ENCODE measurements at places on chromosomes 16 and 17.

- DNase-seq: no peak
These were observed 382.0 kb downstream of the GRIN2A start for GRCh38 chr16:9800186-9800738.

DNA sequence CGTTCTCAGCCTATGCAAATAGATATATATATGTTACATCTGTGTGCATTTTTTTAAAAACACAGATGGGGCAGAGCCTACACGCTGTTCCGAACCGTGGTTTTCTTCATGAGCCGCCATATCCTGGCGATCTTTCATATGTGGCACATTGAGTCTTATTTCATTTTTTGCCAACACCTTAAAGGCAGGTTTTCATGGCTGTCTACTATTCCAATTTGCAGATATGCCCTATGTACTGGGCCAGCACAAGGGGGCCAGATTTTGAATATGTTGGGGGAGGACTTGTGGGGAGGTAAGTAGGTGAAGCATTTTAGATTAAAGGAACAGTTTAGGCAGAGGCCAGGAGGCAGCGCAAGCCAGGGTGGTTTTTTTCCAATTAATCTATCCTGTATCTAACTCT, 16.0 kb downstream of the WFDC1 start:
- DNase-seq: no peak

DNA sequence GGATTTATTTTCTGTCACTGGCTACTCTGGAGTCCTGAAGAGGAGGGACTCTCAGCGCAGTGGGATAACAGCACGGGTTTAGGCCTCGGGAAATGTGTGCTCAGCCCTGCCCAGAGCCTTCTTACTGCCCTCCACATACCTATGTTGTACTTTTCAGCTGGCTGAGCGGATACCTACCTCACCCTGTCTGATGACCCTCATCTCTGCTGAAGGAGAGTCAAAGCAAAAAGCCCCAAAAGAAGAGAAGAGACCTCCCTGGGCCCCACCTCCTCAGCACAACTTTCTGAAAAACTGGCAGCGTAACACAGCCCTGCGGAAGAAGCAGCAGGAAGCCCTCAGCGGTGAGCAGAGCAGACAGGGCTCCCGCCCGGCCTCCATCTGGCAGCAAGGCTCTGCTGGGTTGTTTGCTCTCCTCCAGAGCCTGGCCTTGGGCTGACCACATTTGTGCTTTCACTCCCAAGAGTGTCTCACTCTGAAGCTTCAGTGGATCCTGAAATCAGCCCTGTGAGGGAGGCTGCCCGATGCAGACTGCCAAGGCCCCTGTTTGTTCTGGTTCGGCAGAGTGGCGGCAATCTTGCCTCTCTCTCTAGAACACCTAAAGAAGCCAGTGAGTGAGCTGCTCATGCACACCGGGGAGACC, 10.3 kb downstream of the MYCBPAP start:
- DNase-seq: no peak

DNA sequence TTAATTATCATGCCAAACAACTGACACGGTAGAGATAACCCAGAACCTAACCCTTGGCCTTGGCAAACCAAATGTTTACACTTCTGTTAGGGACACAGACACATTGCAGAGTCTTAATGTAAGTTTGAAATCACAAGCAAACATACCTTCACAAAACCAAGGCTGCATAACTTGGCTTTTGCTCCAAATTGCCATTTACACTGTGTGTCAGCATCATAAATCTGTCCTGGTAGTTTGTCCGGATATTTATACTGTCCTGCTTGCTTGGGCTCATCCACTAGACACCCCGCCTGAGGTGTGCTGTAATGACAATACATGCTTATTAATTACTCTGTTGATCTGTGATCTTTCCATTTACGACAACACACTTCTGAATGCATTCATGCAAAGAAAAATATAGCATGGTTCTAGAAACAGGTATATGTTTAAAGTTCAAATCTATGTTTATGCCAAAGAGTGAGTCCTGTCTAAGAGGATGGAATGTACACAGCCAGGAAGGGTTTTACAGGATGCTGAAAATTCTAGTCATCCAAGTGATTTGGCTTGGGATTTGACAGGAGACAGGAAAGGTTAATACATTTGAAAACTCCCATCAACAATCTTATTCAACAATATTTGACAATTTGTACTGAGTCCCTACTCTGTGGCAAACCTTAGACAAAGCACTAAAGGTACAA, 81.1 kb downstream of the ADAMTS18 start:
- DNase-seq: no peak

GRCh38 chr16:83615953-83616350, 191.8 kb upstream of the HSBP1 start:
- DNase-seq: no peak

DNA sequence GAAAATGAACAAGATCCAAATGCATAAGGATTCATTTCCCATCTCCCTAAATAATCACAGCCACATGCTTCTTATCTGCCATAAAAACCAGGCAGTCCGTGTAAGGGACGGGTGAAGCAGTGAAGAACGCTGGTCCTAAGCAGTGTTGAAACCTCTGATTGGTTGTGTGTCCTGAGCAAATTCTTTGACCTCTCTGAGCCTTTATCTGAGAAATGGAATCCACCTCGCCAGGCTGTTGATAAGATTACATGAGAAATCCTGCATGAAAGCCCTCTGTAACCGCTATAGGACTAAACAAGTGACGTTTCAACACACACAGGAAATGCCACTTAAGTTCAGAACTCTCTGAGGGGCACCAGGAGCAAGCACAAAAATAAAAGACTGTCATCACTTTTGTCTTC, 26.8 kb downstream of the GAS7 start:
- no peak for DNase-seq

DNA sequence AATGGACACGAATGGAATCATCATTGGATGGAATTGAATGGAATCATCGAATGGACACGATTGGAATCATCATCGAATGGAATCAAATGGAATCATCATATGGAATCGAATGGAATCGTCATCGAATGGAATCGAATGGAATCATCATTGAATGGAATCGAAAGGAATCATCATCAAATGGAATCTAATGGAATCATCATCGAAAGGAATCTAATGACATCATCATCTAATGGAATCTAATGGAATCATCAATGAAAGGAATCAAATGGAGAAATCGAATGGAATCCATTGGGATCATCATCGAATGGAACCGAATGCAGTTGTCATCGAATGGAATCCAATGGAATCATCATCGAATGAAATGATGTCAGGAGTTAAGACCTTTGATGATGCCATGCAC, 154.9 kb downstream of the SHCBP1 start:
- DNase-seq: no peak

DNA sequence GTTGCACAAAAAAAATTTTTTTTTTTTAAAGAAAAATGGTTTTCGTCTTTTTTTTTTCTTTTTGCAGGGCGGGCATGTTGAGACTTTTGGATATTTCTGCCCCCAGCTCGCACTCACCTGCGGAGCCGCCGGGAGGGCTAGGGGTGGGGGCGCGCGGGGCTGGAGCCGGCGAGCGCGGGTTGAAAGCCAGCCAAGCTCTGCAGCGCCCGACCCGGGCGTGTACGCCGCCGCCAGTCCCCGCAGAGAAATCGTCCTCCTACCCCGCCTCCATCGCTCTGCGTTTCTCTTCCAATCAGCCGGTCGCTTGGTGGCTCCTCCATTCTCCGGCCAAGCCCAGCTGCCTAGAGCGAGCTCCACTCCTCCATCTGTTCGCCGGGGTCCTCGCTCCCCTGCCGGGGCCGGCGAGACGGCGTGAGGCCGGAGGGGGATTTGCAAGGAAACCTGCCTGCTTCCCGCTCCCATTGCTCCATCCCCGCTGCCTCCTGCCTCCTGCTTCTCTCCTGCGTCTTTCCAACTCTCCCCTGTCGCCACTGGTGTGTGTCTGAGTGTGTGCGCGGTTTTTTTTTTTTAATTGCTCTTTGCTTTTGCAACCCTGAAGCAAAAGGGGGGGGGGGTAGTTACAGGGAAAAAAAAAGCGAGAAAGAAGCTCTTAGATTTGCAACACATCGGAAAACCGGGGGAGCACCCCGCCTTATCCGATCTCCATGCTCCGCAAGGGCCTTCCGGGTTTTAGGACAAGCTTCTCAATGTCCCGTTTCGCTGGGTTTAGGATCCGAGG, 1.8 kb upstream of the UBTF start:
- peak; percentile 57 for DNase-seq

DNA sequence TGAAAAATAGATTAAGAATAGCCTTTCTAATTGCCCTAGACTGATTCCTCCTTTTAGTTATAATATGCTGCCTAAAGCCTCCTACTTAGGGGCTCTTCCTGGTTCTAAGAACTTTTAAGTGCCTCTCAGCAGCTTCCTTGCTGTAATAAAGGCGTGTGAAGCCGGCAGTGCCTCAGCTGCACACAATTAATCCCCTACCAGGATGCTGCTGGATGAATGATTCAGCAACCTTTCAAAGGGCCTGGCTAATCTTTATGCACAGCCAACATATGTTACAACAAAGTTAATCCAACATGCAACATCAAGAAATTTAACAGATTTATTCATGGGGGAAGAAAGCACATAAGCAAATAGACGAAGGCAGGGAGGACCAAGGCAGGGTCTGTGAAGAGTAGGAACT, 145.2 kb downstream of the PMP22 start:
- no peak for DNase-seq

GRCh38 chr16:8920645-8921346, 38.6 kb downstream of the LITAFD start:
- no peak for DNase-seq

- no peak for DNase-seq
These were observed 14.6 kb downstream of the ATP5PD start for GRCh38 chr17:75031972-75032719.

GRCh38 chr16:84054916-84055315, 12.3 kb upstream of the SLC38A8 start:
- no peak for DNase-seq

GRCh38 chr16:3609895-3610697, 1.3 kb downstream of the SLX4 start:
- DNase-seq: no peak

GRCh38 chr16:14378689-14379467, 251.2 kb downstream of the PARN start:
- no peak for DNase-seq

DNA sequence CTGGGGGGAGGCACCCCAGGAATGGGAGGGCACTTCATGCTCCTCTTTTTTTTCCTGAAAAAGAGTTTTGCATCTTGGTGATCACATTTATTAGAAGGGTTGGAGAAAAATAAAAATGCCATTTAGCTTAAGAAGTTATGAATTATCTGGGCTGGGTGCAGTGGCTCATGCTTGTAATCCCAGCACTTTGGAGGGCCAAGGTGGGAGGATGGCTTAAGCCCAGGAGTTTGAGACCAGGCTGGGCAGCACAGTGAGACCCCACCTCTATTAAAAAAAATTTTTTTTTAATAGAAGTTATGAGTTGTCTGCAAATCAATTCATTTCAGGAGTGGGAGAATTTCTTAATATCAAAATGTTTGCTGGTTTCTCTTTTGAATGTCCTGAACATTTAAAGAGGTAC, 103.4 kb downstream of the SNX11 start:
- DNase-seq: no peak

- no peak for DNase-seq
These were observed 269.5 kb upstream of the N4BP1 start for GRCh38 chr16:48879223-48880122.

- DNase-seq: peak; percentile 55
These were observed 3.7 kb downstream of the C17orf50 start for GRCh38 chr17:35764123-35764991.

DNA sequence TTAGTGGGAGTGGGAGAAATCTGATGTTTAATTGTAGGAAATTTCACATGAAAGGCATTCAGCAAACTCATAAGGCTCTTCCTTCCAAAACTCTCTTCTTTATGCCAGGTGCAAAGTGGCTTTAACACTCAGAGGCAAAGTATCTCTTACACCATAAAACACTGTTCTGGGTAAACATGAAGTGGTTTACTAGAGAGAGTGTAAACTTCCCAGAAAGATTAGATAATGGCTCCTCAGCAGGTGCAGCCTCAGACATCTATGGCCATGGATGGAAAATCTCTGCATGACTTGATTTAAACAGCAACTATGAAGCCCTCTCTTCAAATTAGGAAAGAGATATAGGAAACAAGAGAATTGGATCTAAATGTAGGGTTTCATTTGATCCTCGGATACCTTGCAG, 583.1 kb upstream of the SALL1 start:
- DNase-seq: no peak

GRCh38 chr16:67430977-67431774, at the start of gene HSD11B2:
HSD11B2 (plus strand) TSS chr16:67431121; CDS start chr16:67431249, 128 bp downstream.
- DNase-seq: no peak

Measured in astrocyte of the cerebellum (primary cell).